Stimulated activated CD8-positive, alpha-beta memory T cell treated with anti-CD3 and anti-CD28 coated beads, Interleukin-7, amount 100 ng/mL, for 24 hours (primary cell): ENCODE measurements at places on chromosomes 4 and X.

- no peak for DNase-seq
These were observed 222.1 kb upstream of the RPL34 start for GRCh38 chr4:108398316-108398715.

DNA sequence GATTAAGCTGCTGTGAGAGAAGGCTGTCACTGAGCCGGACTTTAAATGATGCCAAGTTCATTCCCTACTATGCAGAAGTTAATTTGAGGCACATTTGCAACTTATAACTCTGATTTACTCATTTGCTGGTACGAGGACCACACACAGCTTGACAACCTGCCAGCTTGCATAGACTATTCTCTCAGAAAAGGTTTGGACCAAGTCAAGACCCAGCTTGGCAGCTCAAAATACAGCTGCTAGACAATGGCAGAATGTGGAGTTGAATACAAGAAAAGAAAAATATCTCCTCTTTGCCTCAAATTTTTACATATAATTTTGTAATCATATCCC, 338.9 kb downstream of the DHX15 start:
- DNase-seq = no peak

GRCh38 chr4:23614284-23614892, 275.5 kb downstream of the PPARGC1A start:
- no peak for DNase-seq

- no peak for DNase-seq
These were observed 29.8 kb downstream of the FAM149A start for GRCh38 chr4:186134257-186134656.

DNA sequence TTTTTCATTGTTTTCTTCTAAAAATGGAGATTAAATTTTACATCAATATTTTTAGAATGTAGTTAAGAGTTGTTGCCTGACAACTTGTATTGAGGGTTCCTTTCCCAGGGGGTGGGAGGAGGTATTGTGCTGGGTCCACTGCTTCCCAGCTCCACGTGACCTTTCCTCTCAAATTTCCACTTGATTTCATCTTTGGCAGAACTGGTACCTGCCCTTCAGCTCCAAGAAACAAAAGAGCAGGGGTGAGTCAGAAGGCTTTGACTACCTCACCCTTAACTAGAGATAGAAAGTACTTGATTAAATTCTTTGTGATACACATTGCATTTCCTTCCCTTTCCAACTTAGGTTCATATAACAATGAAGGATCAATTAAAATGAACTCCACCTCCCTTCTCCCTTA, 19.7 kb downstream of the TRIM2 start:
- DNase-seq = no peak

- DNase-seq = no peak
These were observed 46.0 kb downstream of the EIF2S3 start for GRCh38 chrX:24100713-24101112.

GRCh38 chr4:52750819-52751486, at the start of gene ERVMER34-1:
ERVMER34-1 (minus strand) TSS chr4:52751425; CDS start chr4:52745520, 5,905 bp downstream.
- no peak for DNase-seq

DNA sequence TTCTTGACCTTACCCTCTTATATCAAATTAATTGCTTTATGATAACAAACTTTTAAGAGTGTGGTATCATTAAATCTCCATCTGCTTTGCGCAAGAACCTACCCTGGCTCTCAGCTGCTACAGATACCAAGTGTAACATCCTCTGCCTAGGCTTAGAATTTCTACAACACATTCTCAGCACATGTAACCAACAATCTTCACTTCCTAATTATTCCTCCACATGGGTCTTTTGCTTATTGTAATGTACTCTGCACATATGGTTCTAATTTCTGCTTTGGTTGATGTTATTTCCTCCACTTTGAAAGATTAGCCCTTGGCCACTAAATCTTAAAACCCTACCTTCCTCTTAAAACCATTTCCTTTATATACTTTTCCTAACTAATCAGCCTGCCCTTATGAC, 242.4 kb downstream of the ARHGAP24 start:
- no peak for DNase-seq

GRCh38 chrX:31126205-31126604, 54.4 kb upstream of the FTHL17 start:
- no peak for DNase-seq

DNA sequence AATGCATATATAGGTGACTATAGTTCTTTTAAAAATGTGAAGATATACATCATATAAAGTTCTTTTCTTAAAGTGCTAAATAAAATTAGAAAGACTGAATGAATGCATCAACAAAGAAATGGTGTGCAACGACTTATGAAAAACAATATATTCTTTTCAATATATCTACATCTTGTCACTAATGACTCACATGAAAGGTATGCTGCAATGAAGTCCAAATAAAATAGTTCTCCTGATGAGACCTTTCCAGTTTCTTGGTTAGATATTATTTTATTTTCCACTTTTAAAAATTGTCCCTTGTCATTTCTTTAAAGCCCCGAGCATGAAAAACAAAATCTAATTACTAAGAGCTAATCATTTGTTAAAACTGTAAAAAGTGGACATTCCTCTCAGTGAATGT, 462.1 kb downstream of the PCDH11X start:
- no peak for DNase-seq

DNA sequence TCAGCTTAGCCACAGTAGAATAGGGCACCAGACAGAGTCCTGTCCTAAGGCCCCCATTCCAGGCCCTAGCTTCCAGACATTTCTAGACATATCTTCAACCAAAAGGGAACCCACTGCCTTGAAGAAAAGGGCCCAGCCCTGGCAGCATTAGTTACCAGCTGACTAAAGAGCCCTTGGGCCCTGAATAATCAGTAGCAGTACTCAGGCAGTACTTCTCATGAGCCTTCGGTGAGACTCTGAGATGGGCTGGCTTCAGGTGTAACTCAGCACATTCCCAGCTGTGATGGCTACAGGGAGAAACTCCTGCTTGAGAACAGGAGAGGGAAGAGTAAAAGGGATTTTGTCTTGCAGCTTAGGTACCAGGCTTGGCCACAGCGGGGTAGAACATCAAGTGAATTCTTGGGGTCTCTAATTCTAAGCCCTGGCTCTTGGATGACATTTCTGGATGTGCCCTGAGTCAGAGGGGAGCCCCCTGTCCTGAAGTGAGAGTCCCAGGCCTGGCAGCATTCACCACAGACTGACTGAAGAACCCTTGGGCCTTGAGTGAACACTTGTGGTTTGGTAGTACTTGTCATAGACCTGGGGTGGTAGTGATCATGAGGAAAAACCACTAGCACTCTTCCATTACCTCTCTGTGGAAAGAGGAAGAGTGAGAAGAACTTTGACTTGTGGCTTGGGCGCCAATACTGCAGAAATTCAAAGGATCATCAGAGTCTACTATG, 170.1 kb downstream of the ATP10D start:
- no peak for DNase-seq

DNA sequence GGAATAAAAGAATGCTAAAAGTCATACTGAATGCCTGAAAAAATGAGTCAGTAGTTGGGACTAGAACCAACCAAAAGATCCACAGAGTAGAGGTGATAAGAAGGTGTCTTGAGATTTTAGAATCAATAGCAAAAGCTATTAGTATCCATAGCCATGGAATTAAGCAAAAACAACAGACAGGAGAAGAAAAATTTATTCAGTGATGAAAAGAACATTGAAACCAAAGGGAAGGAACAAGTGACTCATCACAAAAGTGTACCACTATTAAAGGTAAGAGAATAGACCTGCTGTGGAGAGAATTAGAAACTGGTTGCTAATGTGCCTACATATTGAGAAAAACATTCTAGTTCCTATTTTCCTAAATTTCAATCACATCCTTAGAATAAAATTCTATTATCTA, 182.0 kb upstream of the NEIL3 start:
- no peak for DNase-seq

GRCh38 chr4:86400216-86400615, 40.4 kb upstream of the MAPK10 start:
- DNase-seq = no peak

DNA sequence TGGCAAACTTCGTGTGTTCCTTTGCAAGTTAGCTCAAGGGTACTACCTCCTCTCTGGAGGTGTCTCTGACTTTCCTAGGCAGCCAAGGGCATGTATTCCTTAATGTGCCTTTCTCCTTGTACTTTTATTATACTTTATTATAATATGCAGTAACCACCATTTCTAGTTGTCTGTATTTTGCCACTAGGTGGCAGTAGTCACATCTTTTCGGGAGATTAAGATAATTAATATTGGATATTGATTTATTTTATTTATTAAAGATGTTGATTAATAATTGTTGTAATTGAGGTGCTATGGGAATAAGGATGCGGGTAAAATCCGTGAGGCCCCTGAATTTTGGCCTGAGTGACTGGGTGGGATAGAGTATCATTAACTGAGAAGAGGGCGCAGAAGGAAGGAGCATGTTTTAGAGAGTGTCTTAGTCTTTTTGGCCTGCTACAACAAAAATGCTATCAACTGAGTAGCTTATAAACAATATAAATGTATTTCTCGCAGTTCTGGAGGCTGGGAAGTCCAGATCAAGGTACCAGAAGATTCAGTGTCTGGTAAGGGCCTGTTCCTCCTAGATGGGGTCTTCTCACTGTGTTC, 153.3 kb downstream of the TMEM164 start:
- DNase-seq = no peak

DNA sequence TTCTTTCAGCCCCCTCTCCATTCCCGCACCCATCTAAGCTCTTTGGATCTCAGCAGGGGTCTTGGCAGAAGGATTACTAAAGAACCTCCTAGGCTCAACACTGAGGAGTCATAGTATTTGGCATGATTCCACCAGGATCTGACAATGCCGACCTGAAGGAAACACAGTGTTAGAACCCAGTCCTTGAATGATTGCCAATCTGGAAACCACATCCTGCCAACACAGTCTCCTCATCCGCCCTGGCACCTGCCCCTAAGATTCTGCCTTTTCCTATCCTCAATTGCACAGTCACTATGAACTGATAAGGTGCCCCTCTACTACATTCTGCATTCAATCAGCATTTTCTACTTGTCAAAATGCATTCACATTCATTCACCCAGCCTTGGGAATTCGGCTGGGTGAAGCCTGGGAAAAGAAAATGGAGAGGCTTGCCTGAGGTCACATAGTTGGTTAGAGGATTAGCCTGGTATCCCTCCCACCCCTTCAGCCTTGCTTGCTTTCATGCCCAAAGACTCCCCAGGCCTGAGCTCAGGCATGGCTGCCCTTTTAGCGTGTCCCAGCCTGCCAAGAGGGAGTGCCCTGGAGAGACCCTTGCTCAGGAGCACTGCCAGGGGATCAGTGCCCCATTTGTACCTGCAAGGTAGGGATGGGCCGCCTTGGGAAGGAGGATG, 2.2 kb upstream of the CLDN2 start:
- DNase-seq = no peak

DNA sequence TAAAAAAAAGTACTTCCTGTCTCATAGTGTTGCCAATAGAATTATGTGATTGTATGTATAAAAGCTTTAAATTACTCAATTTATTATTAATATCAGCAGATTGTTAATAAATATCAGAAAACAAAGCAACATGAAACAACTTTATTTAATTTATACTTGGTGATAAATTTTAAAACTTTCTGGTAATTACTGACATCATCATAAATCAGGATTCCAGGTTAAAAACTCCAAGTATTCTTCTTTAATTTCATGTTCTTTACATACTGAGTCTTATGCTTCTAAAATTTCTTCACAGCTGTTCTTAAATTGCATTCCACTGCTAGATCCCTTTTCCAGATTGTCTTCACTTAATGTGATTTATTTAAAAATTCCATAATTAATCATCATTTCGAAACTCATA, 1224.5 kb downstream of the PCDH18 start:
- DNase-seq = no peak

DNA sequence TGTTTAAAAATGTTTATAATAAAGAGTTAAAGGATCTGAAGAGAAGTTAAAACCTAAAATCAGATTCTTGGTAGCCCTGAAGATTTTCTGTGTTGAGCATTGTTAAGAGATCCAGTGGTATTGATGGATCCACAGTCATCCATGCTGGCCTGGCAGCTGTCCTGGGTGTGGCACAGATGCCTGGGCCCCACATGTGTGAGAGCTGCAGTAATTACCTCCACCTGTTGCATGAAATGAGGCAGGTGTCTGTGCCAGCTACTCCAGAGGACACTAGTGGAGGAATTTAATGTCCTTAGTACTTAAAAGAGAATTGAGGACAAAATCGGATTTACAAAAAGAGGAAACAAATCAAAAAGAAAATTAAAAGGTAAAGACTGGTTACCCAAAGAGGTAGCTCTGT, 44.0 kb downstream of the MGST2 start:
- DNase-seq = no peak

GRCh38 chr4:167930166-167930565, 162.2 kb upstream of the ANXA10 start:
- no peak for DNase-seq

DNA sequence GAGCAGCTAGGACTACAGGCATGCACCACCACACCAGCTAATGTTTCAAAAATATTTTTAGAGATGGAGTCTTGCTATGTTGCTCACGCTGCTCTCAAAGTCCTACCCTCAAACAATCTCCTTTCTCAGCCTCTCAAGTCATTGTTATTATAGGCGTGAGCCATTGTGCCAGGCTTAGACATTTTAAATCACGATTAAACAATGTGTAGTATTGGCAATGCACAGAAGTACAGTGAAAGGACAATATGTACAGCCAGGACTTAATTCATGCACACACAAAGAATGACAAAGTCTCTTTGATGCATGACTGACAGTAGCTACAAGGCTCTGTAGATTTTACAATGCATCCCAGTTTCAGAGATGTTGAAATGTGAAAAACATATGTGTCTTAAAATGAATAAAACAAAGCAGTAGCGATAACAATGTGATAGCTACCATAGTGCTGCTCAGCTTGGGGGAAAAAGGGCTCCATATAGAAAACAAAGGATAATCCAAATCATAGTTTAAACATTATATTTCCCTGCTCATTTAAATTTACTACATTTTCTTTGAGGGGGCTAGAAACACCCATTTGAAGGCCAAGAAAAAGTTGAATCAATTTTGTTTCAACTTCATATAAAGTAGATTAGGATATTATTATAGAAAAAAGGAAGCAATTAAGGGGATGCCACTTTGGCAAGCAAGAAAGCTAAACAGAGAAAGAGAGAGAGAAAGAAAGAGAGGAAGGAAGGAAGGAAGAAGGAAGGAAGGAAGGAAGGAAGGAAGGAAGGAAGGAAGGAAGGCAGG, 272.4 kb upstream of the SMIM31 start:
- no peak for DNase-seq
